GM23248 (cell line): ENCODE measurements at places on chromosomes 3 and 15. TPM values are rescaled to one million over a fixed set of nuclear protein-coding genes. Genes with fewer than 3 reads are reported as not detected.

DNA sequence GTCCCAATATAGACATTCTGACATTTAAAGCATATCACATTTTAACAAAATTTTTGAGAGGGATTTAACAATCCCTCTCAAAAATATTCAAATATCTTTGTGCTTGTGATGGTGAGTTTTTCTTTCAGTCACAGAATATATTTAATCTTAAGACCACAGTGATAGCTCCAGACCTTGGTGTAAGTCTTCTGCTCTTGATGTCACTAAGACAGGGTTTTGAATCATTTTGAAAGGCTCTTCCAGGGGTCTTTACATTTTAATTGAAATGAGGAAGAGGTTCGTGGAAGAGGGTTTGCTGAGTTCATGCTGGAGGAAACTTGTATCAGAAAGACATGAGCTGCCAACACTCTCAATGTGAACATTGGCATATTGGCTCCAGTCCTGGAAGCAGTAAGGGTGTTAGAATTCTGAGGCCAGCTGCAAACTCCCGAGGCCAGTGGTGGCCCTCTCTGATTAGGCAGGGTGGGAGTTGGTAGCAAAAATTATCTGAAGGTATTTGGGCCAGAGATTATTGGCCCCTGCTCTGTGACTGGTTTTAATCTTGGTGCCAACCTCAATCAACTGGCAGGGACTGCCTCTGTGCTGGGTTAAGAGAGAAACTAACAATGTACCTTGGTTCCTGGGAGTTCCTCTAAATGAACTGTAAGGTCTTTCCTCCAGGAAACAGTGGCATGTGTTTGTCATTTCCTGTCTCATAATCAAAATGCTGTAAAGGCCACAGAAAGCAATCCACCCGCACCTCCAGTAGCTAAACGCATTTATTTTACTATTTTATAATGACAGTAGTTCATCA lies 5.3 kb downstream of the POU1F1 start:
- no peak for DNase-seq

Gene CCDC39
- total RNA-seq, result not detected in 2 replicates

Gene COL7A1
- 27.9 and 33.6 TPM in 2 replicates for total RNA-seq

GRCh38 chr3:187788984-187789857 lies 44.0 kb upstream of the BCL6 start:
- no peak for DNase-seq

GRCh38 chr15:101554115-101554915 lies 64.8 kb upstream of the PCSK6 start:
- DNase-seq, result no peak

- no peak for DNase-seq
Observed at GRCh38 chr3:95731753-95732152, 1082.6 kb upstream of the EPHA6 start.

DNA sequence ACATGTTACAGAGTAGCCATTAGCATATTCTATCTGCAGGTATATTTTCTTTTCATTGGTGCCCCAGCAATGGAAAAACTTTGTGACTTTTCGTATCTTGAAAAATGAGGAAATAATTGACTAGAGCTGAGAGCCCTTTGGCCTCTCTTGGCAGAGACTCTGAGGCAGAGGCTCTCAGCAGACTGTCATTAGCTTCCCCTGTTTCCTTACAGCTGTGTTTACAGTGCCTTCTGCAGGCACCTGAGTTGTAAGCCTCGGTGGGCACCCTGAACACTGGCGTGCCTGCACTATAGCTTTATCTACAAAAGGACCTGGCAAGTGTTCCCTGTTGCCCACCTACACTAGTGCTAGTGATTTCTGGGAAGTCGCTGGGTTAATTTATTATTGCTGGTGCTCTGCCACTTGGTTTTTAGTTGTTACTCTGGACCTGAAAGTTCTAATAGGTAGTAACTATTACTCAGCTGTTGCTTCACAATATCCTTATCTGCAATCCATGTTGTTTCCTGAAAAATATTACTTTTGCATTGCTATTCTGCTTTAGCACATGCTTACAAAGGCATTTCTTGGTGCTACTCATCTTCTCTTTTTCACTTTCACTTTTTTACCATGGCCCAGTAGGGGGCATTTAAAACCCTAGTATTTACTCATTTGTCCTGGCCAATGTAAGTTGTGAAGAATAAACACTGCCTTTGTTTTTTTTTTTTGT lies 7.8 kb upstream of the GPR171 start:
- peak; percentile 12 for DNase-seq

Gene OR5H15
- total RNA-seq, result not detected in 2 replicates

Gene THRB
- 2.9 and 5.1 TPM in 2 replicates for total RNA-seq

Gene ANKUB1
- not detected in 2 replicates for total RNA-seq

Gene DAZL
- not detected in 2 replicates for total RNA-seq

- DNase-seq, result no peak
Observed at GRCh38 chr3:140754936-140755335, 77.1 kb downstream of the TRIM42 start.

GRCh38 chr3:100650651-100651619 lies 41.5 kb downstream of the ADGRG7 start:
- peak; percentile 89 for DNase-seq

- no peak for DNase-seq
Observed at GRCh38 chr3:90069748-90070147, 962.3 kb downstream of the EPHA3 start.

DNA sequence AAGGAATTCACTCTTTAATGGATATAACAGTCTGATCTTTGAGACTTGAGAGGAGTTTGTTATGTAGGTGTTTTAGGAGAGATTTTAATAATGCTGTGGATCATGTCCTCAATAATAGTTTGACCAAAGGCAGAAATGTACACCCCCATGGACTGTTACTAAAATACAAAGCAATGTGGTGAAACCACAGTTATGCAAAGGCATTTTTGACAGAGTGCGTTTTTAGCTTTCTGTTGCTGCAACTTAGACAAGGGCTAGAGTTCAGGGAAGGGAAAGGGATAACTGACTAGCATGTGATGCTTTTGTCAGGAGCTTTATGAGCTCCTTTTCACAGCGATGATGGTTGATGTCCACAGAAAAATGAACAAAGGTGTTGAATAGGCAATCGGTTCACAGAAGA lies 3.6 kb upstream of the STARD5 start:
- DNase-seq, result peak; percentile 89

GRCh38 chr3:11566478-11566877 lies 77.2 kb downstream of the VGLL4 start:
- DNase-seq, result no peak

DNA sequence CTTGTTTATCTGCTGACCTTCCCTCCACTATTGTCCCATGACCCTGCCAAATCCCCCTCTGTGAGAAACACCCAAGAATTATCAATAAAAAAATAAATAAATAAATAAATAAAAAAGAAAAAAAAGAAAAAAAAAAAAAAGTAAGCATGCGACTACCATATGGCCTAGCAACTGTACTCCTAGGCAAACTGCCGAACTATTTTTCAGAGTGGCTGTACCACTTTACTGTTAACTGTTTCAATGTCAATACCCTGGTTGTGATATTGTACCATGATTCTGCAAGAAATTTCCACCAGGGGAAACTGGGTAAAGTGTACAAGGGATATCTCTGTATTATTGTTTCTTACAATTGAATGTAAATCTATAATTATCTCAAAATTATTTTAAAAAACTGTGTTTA lies 41.3 kb upstream of the MAP4 start:
- DNase-seq, result peak; percentile 70

Gene MEX3B
- total RNA-seq, result 11.4 and 13.3 TPM in 2 replicates

DNA sequence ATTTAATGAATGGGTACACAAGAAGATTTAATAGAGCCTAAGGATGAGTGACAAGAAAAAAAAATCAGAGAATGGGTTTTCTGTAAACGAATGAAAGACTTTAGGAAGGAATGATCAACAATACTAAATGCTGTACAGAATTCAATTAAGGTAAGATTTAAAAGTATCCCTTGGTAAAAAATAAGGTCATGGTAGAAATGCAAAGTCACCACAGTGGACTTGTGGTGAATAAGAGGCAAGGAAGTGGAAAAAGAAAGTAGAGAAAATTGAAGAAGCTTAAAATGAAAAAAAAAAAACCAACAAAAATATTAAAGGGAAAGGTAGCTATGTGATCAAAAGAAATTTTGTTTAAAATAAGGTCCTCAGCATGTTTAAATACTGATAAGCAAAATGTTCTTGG lies 82.4 kb downstream of the PLSCR2 start:
- DNase-seq, result no peak

GRCh38 chr3:126390201-126390600 lies 4.5 kb upstream of the CFAP100 start:
- no peak for DNase-seq

Gene RPP25
- 4.0 and 4.5 TPM in 2 replicates for total RNA-seq

- DNase-seq, result no peak
Observed at GRCh38 chr15:67862750-67863441, 23.1 kb upstream of the RNU6-1 start.

DNA sequence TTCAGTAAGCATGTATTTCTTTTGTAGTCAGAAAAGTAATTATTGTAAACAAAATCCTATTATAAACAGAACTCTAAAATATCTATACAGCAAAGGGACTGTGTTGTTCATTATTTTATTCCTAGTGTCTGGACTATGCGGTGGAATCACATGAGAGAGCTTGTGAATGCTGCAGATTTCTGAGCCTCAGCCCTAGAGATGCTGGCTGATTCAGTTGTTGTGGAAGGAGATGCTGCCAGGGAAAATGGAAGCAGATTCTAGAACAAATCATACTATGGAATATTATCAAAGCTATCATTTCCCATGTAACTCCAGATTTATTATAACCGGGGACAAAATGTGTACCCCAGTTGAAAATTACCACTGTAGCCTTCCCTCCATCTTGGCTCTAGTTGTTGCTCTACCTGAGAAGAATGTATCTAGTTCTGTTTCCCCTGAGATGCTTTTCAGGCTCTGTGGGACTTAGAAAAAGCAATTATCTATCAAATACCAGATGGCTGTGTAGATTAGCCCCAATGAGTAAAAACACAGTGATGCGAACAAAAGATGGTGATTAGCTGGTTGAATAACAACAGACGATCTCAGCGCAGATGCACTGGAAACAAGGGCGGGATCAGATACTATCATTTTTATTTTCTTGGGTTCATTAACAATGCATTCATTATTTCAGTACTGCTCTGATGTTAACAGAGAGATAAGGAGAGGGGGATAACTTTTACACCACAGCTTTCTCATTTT lies 131.3 kb downstream of the TMEM108 start:
- DNase-seq, result no peak

DNA sequence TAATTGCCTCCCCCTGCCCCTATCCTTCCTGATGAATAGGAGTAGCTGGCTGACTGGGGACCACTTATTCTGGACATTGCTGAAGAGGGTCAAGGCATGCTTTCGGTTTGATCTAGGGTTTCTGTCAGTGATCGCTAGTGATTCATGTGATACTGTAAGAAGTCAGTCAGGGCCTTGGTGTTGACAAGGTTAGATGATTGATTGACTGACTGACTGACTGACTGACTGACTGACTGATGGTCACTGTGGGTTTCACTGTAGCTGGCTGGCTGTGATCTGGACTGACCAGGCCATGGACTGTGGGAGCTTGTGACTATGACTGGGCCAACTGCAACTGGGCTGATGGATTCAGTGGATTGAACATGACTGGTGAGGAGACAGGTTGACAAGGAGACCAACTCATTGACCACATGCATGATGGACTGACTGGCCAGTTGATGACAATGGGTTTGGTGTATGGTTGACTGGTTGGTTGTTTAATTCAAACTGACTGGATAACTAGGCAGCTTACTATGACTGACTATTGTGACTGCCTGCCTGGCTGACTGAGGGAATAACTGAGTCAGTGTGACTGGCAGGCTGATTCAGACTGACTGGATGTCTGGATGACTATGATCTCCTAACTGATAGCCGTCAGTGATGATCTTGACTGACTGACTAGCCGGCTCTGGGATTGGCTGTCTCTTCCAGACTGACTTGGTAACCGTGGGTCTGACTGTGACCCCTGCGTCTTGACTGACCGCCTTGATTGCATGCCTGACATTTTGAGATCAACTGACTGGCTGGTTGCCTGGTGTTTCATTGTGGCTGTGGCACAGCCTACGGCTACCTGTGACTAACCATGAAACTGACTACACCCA lies 509.9 kb downstream of the SHQ1 start:
- peak; percentile 73 for DNase-seq

Gene SPINT1
- total RNA-seq, result 7.8 TPM in 1 of 2 replicates, not detected in the other

GRCh38 chr3:29494305-29495036 lies 213.6 kb downstream of the RBMS3 start:
- peak; percentile 58 for DNase-seq

GRCh38 chr3:177906578-177907229 lies 629.5 kb upstream of the KCNMB2 start:
- peak; percentile 21 for DNase-seq

Gene POLQ
- 1.6 and 2.5 TPM in 2 replicates for total RNA-seq

Gene ASB14
- not detected in 2 replicates for total RNA-seq

DNA sequence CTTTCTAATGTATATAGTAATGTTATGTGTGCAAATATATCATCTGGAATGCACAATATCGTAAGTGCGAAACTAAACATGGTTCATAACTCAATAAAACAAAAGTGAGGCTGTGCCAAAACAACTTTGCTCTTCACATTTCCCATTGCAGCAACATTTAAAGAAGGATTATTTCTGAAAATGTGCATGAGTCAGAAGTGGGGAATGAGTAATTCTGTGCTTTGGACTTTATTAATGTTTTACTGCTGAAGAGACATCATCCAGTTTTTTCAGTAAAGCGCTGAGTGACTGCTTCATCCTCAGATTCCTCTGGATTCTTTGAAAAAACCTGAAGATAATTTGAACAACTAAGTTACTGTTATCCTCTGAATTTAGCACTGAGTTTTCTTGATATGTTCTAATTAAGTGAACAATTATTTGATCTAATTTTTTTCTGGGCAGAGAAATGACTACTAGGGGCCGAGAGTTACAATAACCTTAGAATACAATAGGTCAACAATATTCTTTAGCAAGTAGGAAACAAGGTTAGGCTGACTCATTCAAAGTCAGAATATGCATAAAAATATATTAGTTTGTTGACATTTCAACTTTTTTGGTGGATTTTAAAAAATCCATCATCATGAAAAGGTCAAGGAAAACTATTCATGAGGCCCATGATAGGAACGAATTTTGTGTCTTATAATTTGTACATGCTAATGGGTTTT lies 20.0 kb upstream of the PLCL2 start:
- peak; percentile 78 for DNase-seq

Gene DAPK2
- 2.1 and 7.5 TPM in 2 replicates for total RNA-seq

DNA sequence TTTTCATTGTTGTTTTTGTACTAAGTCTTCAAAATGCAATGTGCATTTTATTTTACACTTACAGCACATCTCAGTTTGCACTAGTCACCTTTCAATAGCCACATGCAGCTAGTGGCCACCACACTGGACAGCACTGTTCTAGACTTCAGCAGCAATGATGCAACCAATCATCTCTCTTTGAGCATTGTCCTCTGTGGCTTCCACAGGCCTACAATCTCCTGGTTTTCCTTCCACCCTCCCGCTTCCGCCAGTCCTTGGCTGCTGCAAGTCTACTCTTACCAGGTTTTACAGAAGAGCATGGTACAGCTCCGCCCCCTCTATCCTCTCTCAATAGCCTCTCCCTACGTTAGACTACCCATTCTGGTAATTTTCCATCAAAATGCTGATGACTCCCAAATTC lies 25.1 kb upstream of the FSIP1 start:
- no peak for DNase-seq

GRCh38 chr3:134317106-134317947 lies 56.9 kb downstream of the AMOTL2 start:
- peak; percentile 70 for DNase-seq
